ENCODE measurements at places on chromosomes 11 and 22. TPM values are rescaled to one million over a fixed set of nuclear protein-coding genes. Genes with fewer than 3 reads are reported as not detected.

The SYT9 gene
- total RNA-seq: not detected

The MRGPRX4 gene
- not detected for total RNA-seq

The SCN4B gene
- total RNA-seq: 4.9 TPM

The MYRF gene
- 0.18 TPM for total RNA-seq

The RFPL3 gene
- total RNA-seq: not detected

The CCDC85B gene
- 25.4 TPM for total RNA-seq

The TREH gene
- not detected for total RNA-seq

The OR10A2 gene
- not detected for total RNA-seq

The POTEH gene
- total RNA-seq: not detected

DNA sequence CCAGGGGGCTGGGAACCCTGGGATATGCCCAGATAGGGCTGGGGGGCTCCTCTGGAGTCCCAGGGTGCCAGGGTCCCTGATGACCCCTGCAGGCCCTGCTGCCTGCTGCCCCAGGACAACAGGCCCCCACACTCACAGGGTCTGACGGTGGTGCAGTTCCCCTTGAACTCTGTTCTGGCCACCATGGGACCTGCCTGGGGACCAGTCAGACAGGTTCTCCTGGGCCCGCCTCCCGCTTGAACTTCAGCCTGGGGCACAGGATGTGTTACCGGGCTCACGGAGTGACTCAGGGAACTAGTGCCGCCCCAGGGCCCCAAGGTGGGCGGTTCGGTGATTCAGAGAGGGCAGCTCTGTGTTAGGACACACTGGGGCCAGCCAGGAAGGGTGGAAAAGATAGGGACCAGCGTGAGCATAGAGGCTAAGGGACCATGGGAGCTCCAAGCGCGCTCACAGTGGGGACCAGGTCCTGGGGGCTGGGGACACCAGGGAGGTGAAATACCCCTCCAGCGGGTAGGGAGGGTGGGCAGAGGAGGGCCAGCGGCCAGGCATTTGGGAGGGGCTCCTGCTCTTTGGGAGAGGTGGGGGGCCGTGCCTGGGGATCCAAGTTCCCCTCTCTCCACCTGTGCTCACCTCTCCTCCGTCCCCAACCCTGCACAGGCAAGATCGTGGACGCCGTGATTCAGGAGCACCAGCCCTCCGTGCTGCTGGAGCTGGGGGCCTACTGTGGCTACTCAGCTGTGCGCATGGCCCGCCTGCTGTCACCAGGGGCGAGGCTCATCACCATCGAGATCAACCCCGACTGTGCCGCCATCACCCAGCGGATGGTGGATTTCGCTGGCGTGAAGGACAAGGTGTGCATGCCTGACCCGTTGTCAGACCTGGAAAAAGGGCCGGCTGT, 21.5 kb upstream of the TXNRD2 start:
- DNase-seq: peak; percentile 83

- no peak for DNase-seq
Observed at GRCh38 chr11:61632096-61632495, 48.1 kb upstream of the DAGLA start.

- peak; percentile 46 for DNase-seq
Observed at GRCh38 chr11:31414338-31414737, 44.7 kb downstream of the DNAJC24 start.

DNA sequence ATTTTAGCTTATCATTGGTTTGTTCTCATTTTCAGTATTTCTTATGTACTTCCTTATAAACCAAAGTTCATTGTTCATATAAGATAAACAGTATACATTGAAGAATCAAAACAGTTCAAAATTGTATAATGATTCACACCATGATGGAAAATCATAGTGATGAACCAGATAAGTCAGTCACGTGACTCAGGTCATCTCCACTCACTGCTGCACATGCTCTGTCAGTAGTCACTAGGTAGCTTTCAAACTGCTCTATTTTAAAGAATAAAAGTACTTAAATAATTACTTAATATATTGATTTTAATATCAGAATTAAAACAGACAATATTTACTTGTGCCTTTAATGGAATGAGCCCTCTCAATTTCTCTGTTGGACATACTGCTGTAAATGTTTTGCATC, 37.5 kb downstream of the PDHX start:
- DNase-seq: no peak

DNA sequence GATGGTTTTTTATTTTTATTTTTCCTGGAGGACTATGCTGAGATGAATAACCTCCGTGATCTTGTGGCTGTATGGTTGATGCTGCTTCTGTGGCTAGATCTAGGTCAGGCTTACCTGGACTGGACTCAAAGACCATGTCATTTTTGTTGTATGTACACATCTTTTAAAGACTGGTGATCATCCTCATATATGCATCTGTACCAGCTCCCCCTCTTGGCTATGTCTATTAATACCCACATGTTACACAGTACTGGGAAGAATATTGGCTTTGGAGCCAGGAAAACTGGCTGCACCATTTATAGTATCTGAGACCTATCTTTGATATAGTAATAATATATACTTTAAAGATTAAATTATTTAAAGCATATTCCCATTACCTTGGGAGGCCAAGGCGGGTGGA, 18.4 kb upstream of the PITPNB start:
- no peak for DNase-seq

- peak; percentile 63 for DNase-seq
Observed at GRCh38 chr11:94130298-94131046, 1.8 kb downstream of the PANX1 start.

GRCh38 chr22:49155770-49156580, 671.7 kb downstream of the BRD1 start:
- DNase-seq: no peak

DNA sequence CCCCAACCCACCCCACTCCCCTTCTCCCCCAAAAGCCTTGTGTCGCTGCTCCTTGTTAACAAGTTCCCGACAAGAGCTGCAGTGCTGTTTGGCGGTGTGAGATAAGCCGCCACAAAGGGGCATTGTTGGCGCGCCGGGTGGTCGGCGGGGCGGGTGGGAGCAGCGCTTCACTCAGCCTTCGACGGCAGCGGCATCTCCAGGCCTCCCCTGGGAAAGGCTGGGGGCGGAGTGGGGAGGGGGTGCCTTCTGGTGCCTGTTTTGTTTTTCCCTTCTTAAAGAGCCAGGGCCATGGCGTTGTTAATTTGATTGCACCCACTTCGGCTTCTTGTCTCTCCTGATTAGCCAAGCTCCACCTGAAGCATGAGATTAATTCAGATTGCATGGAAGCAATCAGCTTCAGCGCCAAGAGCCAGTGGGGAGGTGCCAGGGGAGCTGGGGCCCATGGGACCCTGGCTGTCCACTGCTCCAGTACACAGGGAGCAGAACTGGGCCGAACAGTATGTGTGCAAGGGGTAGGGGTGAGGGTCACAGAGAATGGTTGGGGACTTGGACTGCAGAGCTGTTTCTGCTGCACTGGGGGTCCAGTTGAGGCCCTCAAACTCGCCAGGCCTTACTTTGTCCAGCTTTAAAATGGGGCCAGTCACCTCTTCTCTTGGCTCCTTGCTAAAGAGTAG, 165.1 kb downstream of the CEP164 start:
- DNase-seq: no peak

DNA sequence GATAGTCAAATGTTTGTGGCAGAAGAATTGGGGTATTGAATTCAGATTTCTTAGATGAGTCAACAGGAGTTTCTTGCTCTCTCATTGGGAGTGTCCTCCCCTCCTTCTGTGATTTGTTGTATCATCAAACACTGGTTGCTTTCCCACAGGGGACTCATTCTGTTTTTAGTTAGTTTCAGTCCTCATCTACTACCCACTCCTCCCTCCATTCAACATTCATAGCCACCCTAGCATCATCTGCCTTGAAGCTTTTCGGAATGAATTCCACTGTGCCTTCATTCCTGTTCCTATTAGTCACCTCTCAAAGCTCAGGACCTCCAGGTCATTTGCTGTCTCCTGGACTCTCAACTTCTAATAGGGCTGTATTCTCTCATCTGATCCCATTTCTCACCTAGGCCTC, 31.5 kb upstream of the RAB38 start:
- peak; percentile 28 for DNase-seq

DNA sequence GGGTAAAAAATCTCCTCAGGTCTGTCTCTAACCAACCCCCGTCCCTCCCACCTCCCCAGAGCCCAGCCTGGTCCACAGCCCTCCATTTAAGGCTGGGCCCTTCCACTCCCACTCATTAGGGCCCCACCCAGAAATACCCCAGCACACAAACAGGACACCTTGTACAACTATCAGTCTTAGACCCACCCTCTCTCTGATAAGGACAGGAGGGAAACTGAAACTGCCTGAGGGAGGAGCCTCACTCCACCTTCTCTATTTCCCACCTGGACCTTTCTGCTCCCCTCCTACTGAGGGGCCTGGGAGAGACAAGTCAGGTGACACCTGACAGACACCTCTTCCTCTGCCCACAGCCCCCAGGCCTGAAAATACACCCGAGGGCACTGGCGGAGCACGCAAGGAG, 90.2 kb downstream of the PLEKHA7 start:
- no peak for DNase-seq

DNA sequence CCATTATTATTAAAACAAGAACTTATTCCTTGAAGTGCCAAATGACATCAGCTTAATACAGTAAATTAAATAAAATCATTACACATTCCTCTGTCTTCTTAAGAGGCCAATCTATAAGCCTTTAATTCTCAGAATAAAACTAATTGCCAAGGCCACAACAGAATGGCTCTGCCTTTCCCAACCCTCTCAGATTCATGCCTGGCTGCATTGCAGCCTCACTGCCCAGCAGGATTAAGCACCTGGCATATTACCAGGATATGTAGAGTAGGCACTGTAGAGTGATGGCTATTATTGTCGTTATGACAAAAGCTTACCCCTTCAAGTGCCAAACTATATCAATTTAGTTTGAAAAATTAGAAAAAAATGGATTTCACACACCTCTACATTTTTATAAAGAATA, 9.4 kb upstream of the CALCA start:
- DNase-seq: no peak

GRCh38 chr11:34238966-34239365, 118.8 kb downstream of the ABTB2 start:
- no peak for DNase-seq

DNA sequence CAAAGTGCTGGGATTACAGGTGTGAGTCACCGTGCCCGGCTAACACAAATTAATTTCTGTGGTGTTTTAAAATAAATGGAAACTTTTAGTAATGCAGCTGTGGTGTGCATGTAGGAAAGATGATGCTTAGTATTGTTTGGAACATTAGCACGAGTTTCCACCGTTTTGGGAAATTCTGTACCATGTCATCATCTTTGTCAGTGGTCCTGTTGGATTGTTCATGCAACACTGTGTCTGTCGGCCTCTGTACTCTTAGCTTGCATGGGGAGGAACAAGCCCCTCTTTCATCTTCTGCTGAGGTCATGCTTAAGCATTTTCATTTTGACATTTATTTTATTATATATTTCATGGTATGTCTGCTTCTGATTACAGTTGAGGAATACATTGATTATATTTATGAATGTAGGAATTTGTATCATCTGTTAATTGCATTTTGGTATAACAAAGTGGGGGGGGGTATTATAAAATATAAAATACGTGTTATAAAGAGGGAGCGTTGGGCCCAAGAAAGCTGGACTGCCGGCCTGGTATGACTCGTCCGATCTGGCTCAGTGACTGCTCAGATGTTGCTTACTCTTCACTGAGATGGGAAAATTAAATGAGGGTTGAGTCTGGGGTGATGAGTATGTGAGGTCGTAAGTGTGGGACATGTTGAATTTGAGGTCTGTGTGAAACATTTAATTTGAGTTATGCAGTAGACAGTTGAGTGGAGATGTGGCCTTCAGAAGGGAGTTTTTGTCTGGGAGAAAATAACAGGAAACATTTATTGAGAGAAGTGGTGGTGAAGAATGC, 28.7 kb downstream of the CECR2 start:
- no peak for DNase-seq

All from foreskin keratinocyte (primary cell).